ENCODE measurements at places on chromosomes 2 and 18. TPM values are rescaled to one million over a fixed set of nuclear protein-coding genes. Genes with fewer than 3 reads are reported as not detected.

DNA sequence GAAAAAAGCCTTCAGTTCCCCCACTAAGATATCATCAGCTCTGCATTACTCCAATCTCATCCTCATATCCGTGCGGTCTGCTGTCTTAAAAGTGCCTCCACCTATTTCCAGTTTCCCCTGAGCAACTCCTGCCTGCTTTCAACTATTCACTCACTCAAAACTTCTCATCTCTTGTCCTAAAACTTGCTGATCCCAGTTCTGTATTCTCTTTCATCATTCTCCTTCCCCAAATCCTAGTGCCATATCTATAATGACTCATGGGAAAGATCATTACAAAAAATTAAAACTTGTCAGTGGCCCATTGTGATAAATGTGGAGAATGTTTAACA is 20.0 kb downstream of the ACVR1 start:
- DNase-seq, result no peak

QPCT gene
- not detected for total RNA-seq

GRCh38 chr2:120865656-120866055 is 130.0 kb downstream of the GLI2 start:
- DNase-seq, result no peak

LIMS3 gene
- 3.7 TPM for total RNA-seq

PLCL1 gene
- total RNA-seq, result 1.6 TPM

GRCh38 chr2:197080578-197081216 is 154.2 kb upstream of the PGAP1 start:
- no peak for DNase-seq

- no peak for DNase-seq
These were observed 707 bp upstream of the SPDYA start for GRCh38 chr2:28809927-28810326.
